ENCODE measurements at places on chromosomes 7 and 10.

GRCh38 chr10:48798481-48799254 is 114.0 kb downstream of the WDFY4 start:
- DNase-seq: no peak

DNA sequence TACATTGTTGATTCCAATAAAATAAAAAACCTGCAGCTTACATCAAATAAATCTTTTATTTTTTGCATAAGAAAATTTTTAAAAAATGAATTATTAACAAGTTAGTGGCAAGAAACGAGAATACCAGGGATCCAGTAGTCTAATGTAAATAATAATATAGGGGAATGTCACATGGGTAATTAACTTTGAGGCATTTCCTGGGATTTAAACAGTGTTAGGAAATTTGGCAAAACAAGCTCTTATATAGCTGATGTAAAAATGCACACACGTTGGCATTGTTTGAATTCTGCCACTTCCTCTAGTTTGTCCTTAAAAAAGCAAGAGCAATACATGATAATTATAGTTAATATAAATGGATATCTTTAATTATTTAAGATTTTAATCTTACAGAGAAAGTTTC is 768.6 kb downstream of the CNTNAP2 start:
- DNase-seq: no peak

DNA sequence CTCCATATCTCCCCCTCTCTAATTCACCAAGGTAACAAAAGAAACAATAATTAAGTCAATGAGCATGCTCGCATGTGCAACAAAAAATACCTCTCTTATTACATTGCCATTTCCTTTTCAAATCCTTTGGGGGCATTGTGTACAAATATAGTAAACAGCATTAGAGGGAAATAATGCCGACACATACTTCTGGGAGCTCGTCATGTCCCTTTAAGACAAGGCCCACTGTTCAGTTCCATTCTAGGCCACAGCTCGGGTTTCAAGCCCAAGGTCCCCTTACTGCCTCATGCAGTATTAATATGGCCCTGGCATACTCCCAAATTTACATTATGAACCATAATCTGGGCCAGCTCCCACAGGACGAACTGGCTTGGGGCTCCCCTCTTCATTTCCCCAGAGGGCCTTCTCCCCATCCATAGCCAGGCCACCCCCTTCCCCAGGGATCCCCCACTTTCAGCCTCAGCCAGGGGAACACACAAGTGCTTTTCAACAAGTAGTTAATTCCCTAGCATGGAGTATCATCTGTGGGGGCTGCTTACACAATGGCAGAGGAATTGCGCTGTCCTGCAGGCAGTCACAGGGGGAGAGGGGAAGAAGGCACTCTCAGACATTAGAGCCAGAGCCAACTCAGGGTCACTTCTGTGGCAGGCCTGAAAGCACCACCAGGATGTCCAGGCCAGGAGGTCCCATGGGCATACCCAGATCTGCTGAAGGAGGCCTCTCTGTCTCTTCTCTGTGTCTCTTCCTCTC is 110.6 kb downstream of the KCNMA1 start:
- no peak for DNase-seq

DNA sequence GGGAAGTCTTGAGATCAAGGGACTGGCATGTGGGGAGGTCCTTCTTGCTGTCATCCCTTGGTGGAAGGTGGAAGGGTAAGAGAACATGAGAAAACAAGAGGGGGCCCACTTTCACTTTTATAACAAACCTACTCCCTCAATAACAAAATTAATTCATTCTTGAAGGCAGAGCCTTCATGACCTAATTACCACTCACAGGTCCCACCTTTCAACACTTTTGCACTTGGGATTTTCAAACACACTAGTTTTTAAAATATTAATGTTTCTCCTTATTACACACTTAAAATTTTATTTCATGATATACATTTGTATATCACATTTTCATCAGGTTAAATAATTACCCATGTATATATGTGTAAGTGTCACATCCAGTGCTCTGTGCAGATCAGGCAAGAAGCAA is 2.0 kb downstream of the ST7 start:
- no peak for DNase-seq

DNA sequence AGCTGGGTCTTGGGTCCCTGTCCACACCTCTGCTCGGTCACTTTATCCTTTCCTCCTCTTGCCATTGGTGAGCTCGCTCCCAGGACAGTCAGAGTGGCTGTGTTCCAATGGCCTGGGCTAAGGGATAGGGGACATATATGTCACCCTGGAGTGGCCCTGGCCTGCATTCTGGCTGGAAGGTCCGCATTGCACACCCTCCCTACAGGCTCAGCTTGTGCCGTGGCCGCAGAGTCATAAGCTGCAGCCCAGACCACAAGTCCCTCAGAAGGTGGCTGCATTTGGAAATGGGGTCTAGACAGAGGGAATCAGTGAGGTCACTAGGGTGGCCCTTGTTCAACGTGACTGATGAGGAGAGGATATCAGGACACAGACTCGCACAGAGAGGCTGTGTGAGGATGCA is 363.8 kb upstream of the SHH start:
- DNase-seq: no peak

DNA sequence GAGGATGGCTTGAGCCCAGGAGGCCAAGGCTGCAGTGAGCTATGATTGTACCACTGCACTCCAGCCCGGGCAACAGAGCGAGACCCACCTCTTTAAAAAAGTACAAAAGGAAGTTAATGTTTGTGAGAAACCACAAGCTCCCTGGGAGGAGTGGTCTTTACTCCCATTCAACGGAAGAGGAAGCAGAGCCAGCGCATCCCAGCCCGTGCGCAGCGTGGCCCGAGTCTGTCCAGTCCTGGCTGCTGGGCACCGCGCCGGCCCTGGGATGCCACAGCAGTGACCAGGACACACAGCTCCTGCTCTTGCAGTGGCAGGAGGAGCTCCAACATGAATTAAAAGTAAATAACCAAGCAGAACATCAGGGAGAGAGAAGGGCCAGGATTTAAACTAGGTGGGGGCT is 68.4 kb downstream of the ELFN1 start:
- no peak for DNase-seq

All from GM13976 (cell line).